ENCODE measurements at places on chromosomes 11 and 22.

- DNase-seq, result no peak
Observed at GRCh38 chr11:43557553-43558110, 122.9 kb upstream of the HSD17B12 start.

- no peak for DNase-seq
Observed at GRCh38 chr11:72333661-72334060, 89.7 kb upstream of the PHOX2A start.

GRCh38 chr11:131393691-131394090, 23.3 kb downstream of the NTM start:
- DNase-seq, result no peak

DNA sequence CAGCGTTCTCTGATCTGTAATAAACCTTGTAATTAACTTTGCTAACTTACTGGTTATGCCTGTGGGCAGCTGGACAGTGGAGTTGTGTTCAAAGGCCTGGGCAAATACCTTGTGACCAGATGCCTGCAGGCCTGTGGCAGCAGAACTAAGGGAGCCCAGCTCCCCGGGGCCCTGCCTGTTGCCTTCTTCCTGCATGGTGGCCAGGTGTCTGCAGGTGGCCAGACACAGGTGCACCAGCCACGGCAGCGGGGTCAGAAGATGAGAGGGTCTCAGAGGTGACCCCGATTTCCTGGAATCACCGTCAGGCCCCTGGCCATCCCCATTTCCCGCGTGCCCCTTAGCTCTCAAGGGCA, 127.2 kb downstream of the OSBP2 start:
- DNase-seq, result no peak

- DNase-seq, result no peak
Observed at GRCh38 chr11:85762226-85762625, 48.7 kb downstream of the SYTL2 start.

- DNase-seq, result no peak
Observed at GRCh38 chr11:86693518-86693917, 21.1 kb upstream of the ME3 start.

DNA sequence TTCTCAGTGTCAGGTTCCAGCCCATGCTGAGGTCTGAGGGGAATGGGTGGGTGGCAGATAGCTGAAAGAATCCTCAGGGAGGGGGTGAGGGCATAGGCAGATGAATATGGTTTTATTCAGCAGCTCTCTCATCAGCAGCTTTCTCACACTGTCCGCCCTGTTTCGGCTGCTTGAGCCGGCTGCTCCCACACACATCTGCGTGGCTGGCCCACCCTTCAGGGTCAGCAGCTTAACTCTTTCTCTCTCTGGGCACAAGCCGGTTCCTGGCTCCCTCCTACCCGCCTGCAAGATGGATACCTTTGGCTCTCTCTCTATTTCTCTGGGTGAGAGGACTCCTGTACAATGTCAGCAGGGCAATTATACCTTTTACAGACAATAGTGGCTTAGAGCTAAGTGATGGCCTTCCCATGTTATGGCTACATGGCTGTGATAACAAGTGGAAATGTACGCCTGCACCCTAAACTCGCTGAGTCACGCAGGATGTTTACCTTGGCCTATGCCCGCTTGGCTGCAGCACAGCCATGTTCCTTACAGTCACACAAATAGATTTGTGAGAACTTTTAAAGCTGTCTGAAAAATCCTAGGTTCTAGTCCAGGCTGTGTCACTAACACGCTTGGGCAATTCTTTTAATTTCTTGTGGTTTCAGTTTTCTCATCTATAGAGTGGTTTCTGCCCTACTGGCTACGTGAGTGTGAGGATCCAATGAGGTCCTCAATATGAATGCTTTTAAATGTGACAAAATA, 4.1 kb downstream of the MMP20 start:
- no peak for DNase-seq

DNA sequence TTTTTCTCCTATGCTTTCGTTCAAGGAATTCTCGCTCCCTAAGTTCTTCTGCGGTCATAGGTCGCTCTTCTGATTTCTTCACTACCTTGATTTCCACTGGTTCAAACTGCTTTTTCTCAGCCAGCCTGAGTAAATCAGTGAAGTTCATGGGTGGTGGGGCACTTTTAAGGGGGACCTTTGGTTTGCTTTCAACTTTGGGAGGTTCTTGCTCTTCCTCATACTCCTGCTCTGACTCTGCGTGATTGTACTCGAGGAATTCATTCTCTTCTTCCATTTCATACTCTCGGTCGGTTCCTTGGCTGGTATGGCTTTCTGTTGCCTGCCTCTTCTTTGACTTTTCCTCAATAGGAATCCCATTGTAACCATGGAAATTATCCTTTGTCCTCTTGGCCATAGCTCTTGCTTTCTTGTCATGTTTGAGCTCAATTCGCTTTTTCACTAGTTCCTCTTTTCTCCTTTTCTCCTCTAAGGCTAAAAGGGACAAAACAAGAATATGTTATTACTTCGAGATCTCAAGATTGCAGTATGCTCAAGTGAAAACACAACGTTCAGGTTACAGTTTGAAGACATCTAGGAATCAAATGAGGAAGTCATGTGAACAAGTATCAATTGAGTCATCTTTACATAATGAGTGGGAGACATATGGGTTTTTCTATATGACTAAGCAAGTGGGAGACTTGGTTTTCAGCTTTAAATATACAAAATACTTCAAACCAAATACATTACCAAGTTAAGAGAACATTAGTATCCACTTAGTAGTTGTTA, 16.2 kb downstream of the MISFA start:
- no peak for DNase-seq

GRCh38 chr11:94154095-94154856, 25.6 kb downstream of the PANX1 start:
- no peak for DNase-seq

DNA sequence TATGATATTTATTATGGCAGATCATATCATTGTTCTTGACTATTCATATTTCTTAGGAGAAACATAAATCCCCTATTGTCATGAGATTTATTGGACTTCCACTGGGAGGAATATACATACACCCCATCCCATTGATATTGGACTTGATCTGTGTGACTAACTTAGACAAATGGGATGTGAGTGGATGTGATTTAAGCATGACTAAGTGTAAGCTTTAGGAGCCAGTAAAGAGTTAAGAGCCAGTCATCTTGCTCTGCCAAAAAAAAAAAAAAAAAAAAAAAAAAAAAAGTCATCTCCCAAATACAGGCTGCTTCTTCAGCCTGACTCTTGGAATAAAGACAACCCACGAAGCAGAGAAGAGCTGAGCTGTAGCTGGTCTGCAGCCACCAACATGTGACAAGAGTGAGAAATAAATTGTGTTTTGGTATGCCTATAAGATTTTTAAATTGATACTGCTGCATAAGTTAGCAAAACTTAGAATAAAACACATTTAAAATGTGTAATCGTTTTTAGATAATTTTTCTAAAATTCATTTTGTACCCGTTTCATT, 595.0 kb upstream of the LRRC4C start:
- no peak for DNase-seq
